ENCODE measurements at places on chromosomes 6 and 20.

- no peak for DNase-seq
Observed at GRCh38 chr6:56796196-56796532, 153.5 kb upstream of the DST start.

- DNase-seq: peak; percentile 47
Observed at GRCh38 chr6:13573669-13574110, 711 bp upstream of the SIRT5 start.

DNA sequence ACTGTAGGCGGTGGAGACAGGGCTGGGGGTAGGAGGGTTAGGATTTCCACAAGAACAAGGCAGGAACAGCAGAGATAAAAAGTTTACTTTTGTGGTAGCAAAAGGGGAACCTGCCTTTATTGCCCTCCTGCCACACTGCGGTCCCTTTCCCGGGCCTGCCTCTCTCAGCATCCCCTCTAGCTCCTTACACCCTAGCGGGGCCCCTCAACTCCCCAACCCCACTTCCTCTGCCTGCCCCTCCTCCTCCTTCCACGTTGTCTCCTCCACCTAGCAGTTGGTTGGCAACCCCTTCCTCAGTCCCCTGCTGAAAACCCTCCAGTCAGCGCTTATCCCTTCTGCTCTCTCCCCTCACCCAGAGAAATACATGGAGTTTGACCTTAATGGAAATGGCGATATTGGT is 714 bp downstream of the AIF1 start:
- DNase-seq: no peak

DNA sequence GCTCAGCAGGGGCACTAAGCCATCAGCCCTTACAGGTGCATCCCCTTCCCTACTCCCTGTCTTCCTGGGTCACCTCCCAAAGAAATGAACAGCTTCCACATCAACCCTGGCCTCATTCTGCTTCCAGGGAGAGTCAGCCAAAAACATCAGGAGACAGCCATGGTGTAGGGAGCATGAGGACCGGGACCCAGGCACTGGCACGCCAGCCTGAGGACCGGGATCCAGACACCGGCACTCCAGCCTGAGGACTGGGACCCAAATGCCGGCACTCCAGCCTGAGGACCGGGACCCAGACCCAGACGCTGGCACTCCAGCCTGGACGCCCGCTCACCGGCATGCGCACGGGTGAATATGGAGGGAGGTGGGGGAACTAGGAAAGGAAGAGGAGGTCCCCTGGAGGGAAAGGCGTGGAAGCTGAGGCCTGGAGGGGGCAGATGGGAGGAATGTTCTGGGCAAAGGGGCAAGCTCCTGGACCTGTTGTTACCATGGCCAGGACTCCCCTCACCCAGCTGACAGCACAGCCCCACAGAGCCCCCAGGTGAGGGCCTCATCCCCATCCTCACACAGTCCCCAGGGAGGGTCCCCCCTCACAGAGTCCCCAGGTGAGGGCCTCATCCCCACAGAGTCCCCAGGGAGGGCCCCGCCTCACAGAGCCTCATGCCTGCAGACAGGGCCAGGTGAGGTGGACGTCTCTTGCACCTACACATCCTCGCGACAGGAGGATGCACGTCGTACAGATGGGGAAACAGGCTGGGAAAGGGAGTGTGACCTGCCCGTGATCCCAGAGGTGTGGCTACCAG is 26.0 kb upstream of the MRGBP start:
- no peak for DNase-seq

DNA sequence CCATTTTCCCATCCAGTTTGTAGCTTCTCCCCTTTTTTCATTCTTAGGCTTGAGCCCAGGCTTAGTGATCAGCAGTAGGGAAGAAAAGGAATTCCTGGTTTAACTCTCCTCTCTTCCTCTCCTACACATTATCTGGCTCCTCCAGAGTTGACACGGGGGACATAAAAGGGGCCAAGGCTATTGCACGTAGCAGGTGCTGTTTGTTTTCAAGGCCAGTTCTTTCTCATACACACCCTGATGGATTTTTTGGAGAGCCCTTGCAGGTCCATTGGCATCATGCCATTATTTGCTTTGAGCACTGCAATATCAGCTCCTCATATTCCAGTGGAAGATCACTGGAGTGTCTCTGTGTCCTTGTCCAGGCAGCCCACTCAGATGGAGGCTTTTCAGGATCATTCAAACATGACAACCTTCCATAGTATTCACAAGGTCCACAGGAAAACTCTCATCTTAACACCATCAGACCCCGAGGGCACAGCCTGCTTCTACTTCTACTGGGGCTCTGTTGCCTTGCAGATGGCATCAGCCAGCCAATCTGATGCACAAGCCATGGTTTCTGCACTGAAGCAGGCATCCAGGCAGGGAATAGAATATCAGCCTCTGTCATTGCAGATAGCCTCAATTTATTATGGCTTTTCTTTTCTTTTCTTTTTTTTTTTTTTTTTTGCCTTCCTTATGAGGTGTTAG is 18.8 kb downstream of the PLCB4 start:
- no peak for DNase-seq

- DNase-seq: no peak
Observed at GRCh38 chr6:149906405-149906804, 8.5 kb upstream of the RAET1E start.

DNA sequence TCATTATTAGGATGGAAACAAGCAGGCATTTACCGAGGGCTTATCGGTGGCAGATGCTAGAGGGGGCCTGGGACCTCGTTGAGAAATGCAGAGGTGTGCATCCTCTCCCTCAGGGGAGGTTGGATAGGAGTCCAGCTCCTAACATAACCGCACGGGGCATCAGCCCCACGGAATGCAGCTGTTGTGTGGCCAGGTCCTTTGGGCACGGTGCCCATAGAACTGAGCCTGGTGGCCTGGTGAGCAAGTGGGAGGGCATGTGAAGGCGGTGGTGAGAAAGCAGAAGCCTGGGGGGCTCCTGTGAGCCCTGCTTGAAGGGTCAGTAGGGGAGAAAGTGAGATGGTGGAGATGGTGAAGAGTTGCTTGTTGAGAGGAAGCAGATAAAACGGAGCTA is 143.7 kb downstream of the CDH26 start:
- no peak for DNase-seq

DNA sequence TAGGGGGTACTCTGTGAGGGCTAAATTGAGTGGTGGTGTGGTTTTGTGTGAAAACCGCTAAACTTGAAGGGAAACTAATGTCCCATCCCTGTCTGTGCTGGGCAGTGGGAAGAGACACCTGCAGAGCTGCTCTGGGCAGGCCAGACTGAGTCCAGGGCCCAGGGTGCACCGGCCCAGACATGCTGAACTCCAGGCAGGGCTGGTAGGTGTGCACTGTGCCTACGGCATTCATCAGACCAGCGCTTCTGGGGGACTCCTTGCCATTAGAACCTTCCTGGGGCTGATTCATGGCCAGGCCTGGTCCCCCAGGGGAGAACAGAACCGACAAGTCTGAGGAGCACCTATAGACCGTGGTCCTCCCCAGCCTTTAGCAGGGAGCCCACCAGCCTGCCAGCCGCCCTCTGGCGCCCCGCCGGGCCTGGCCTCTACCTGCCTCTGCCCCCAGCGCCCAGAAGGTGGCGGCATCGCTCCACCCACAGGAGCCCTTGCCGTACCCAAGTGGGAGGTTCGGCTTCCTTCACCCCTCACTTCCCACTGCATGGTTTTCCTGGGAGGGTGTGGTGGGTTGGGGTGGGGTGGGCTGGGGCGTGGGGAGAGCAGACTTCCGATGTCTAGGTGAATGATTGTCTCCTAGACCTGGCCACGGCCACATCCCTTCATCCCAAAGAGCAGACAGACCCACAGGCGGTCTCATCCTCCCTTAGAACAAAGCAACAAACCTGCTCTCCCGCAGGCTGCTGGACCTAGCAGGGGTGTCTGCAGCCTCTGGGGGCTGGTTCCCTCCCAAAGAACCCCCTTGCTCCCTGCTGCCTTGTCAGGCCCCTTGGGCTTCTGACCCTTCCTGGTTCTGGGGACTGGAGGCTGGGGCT is 15.5 kb downstream of the CCDC167 start:
- peak; percentile 41 for DNase-seq

DNA sequence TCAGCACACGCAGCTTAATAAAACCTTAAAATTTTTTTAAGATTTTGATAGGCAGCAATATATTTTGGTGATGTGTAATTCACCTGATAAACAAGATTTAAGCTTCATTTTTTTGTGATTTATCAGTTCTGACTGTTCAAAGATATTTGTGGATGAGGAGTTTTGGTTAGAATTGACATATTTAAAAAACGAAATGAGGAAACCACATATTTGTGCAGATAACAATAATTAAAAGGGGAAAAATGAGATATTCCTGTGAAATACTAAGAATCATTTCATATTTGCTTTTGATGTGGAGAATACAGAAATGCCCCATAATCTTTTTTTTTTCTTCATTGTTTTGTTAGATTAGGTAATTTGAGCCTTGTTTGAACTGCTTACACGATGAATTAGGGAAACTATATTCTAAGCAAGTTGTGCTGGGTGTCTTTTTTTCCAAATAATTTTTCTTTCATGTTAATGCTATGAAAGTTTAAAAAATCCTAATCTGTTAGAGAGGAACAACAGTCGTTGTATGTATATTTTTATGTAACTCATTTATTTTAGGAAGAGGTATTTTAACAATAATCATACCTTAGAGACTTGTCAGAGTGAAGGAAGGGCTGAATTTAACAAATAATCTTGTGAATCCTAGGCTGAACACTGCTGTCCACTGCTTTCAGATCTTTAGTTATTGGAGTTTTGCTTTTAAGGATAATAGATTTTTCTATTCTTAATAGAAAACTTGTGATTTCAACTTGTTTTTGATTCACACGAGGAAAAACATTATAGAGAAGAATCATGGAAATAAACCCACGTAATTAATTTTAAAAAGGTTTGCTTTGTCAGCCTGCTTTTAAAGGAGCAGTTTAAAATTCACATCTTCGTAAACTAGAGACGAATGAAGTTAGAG is 4.0 kb downstream of the ARID1B start:
- no peak for DNase-seq

GRCh38 chr6:27092316-27092692 is 155.2 kb upstream of the PRSS16 start:
- no peak for DNase-seq

DNA sequence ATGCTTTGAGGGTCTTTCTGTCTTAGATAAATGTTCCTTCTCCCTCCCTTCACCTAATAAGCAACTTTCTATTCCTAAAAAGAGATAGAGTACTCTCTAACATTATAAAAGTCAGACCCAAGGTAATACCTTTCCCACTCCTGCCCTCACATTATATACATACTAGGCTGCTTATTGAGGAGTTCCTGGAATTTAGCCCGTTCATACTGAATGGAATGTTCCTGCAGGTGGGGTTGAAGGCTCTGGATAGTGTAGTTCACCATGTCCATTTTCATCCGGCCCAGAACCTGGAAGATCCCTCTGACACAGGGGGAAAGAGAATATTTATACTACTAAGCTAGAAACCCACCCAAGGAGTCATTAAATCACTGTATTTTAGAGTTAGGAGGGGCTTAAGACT is 20.4 kb downstream of the TCP11 start:
- no peak for DNase-seq

DNA sequence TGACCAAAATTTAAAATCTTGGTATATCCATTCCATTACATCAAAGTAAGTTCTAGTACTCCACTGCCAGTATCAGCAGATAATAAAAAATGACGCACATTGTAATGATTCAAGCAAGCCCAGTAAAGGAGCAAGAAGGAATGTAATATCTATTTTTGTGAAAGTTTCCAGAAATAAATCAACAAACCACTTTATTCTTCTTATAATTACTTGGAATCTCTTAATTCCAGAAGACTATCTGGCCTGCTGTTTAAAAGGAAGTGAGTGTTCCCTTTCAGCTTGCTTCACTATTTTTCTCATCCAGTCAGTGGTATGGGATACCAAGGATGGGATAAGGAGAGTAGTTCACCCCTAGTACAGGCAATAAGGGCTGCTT is 42.2 kb upstream of the DSE start:
- no peak for DNase-seq

GRCh38 chr6:13526727-13527670 is 39.6 kb upstream of the GFOD1 start:
- no peak for DNase-seq

DNA sequence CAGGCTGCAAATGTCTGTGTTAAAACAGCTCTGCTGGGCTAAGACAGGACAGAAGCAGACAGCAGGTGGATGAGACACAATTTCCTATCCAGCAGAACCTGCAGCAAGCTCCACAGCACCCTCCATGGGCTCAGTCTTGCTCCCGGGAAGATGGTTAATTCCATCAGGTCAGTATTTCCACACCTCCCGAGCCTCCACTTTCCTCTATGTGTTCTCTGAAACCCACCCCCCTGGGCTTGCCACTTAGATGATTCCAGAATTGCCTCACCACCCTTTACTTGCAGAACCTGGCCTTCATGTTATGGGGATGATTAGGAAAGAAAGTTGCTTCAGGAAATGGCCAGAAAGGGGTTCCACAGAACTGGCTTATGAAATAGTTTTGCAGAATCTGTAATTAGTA is 43.8 kb downstream of the ERMARD start:
- no peak for DNase-seq

GRCh38 chr6:161254464-161255253 is 19.2 kb downstream of the AGPAT4 start:
- DNase-seq: no peak

GRCh38 chr6:26006086-26006939 is 43.7 kb downstream of the TRIM38 start:
- DNase-seq: no peak

- DNase-seq: no peak
Observed at GRCh38 chr6:160139420-160139851, 17.8 kb downstream of the SLC22A1 start.

- DNase-seq: peak; percentile 86
Observed at GRCh38 chr6:166556863-166557322, 29.6 kb downstream of the RAMACL start.
